ENCODE measurements at places on chromosomes 5 and 9.

GRCh38 chr5:20030125-20030524 lies 42.1 kb upstream of the CDH18 start:
- no peak for DNase-seq

DNA sequence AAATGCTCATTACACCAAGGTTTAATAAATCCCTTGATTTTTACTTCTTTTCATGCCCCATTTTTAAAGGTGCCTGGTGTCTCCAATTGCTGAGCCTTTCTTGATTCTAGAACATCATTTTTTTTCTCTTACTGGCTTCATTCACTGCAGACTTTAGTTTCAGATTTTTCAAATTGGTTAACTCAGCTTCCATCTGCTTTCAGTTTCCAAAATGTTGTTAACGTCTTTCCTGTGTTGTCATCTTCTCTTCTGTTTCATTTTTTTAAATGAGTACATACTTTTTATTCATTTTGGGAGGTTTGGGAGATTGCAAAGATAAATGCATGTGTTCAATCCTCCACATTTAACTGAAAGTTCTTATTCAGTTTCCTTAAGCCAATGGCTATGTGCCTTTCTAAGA lies 126.4 kb upstream of the CCNG1 start:
- DNase-seq, result no peak

GRCh38 chr9:19471737-19472648 lies 63.2 kb downstream of the ACER2 start:
- peak; percentile 5 for DNase-seq

- no peak for DNase-seq
Measured at GRCh38 chr5:180824630-180825476, 22.2 kb upstream of the MGAT1 start.

GRCh38 chr9:83656952-83657351 lies 34.0 kb downstream of the IDNK start:
- no peak for DNase-seq

GRCh38 chr5:14510880-14511279 lies 70.7 kb upstream of the OTULINL start:
- no peak for DNase-seq

DNA sequence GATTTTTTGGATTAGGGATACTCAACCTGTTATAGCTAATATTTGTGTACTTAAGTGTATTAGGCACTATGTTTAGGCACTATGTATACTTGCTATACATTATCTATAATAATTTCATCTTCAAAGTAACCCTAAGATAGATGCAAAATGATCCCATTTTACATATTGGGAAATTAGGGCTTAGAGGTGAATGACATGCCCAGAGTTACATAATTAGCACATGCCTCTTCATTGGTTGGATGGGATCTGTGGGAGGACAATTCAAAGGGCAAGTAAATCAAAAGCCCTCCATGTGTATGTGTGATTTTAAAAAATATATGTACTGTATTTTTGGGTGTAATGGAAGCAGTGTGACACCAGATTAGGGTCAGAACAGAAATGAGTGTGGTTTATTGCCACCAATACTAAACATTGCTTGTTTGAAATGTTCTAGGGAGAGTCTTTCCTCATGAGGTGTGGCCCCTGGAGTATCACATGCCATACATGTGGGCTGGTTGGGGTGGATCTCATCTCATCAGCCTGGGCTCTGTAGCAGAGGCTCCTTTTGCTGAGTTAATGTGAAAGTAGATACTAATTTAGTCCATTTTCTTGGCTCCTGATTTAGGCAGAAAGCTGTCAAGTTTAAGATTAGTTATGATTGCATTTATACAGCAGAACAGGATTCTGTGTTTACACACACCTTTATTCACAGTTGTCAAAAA lies 5.5 kb downstream of the C9orf85 start:
- no peak for DNase-seq

DNA sequence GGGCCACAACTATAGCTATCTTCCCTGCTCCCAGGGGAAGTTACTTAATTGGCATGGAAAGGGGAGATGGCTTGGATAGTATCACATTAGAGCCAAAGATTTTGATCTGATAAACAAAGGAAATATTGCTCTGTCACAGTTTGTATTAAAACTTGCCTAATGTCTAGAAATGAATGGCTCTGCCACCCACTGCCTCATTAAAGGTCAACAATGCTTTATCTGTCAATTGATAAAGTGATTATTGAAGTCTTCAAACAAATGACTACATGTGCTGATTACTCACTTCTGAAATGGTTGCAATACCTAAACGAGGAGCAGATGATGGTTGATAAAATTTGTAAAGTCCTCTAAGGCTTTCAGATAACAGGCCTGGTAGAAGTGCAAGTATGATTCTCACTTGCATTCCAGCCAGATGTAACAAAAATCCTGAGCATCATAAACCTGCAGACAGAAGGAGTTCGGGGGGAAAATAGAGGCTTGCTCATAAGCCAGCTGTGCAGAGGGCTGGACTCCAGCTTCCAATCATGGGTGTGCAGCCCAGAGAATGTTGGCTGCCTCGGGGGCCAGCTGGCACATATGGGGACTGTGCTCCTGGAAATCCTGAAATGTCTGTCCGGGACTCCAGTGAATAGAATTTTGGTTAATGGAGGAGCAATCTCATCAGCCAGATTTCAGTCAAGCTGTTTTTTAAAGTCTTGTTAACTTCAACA lies 200.5 kb upstream of the SLC27A6 start:
- DNase-seq, result no peak

DNA sequence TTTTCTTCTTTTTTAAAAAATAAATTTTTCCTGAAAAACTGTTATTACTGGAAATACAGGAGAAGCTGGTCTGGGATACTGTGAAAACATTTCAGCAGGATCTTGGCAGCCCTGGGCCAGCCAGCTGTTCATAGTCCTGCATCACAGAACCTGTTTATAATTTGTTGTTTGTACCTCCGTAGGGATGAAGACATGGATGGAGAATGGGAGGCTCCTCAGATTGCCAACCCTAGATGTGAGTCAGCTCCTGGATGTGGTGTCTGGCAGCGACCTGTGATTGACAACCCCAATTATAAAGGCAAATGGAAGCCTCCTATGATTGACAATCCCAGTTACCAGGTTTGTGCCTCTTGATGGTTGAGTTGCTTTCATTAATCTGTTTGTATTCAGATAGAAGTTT lies 12.4 kb upstream of the MAML1 start:
- no peak for DNase-seq

GRCh38 chr9:38405785-38406184 lies 13.3 kb downstream of the ALDH1B1 start:
- DNase-seq, result no peak

- DNase-seq, result no peak
Measured at GRCh38 chr9:95399261-95399660, 81.8 kb upstream of the FANCC start.

- no peak for DNase-seq
Measured at GRCh38 chr9:114908805-114909448, 21.5 kb downstream of the TNFSF8 start.

DNA sequence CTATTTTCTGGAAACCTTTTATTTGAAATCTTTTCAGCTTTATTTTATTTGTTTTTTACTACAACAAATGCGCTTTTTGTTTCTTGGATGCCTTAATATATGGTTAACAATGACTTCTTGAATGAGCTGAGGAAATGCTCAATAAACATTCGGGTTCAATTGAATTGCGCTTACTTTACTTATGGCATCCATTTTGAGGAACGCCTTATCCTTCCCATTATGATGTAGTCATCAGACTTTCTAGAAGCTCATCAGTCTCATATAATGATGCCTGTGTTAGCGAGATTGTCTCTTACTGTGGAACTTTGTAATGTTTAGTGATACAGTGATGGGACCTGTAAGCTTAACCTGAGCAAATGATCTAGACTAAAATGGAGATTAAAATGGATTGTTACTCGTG lies 916 bp downstream of the SHLD3 start:
- no peak for DNase-seq

GRCh38 chr5:170499621-170500020 lies 4.2 kb upstream of the KCNIP1 start:
- DNase-seq, result no peak

- no peak for DNase-seq
Measured at GRCh38 chr9:77750284-77750683, 102.2 kb upstream of the GNA14 start.

DNA sequence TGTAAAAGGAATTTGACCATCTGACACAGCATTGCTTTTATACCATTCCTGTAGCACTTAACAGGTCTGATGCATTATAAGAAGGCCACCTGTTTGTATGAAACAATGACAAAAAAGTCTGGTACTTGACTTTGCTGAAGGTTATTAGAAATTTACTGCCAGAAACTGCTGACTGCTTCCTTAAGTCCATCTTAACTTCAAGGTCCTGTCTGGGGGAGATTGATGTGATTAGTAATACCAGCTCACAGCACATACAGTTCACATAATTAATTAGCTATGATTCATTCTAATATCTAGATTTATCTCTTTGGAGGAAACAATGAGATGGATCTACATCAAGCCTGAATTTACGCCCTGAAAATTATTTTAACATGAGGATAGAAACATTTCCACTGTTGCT lies 49.6 kb upstream of the TEK start:
- no peak for DNase-seq

- DNase-seq, result no peak
Measured at GRCh38 chr9:117987945-117988344, 283.7 kb downstream of the TLR4 start.

GRCh38 chr5:83866181-83866580 lies 145.5 kb upstream of the HAPLN1 start:
- DNase-seq, result no peak

GRCh38 chr9:83424831-83425230 lies 113.4 kb downstream of the FRMD3 start:
- DNase-seq, result no peak

DNA sequence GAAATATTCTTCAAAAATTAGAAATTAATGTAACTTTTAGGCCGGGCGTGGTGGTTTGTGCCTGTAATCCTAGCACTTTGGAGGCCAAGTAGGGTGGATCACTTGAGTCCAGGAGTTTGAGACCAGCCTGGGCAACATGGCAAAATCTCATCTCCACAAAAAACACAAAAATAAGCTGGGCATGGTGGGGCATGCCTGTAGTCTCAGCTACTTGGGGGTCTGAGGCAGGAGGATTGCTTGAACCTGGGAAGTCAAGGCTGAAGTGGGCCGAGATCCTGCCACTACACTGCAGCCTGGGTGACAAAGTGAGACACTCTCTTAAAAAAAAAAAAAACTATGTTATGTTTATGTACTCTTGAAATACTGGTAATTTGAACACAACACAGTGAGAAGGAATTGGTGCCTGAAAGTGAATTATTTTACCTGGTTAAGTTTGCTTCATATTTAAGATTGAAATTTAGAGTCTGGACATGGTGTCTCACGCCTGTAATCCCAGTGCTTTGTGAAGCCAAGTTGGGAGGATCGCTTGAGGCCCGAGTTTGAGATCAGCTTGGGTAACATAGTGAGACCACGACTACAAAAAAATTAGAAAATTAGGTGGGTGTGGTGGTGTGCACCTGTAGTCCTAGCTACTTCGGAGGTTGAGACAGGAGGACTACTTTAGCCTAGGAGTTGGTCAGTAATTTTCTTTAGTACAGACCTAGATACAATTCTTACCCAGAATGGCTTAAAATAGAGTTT lies 15.0 kb downstream of the ARRDC3 start:
- DNase-seq, result no peak

GRCh38 chr9:104915049-104915448 lies 12.9 kb downstream of the ABCA1 start:
- DNase-seq, result no peak

GRCh38 chr5:93421987-93422401 lies 159.0 kb downstream of the NR2F1-AS1 start:
- DNase-seq, result no peak

DNA sequence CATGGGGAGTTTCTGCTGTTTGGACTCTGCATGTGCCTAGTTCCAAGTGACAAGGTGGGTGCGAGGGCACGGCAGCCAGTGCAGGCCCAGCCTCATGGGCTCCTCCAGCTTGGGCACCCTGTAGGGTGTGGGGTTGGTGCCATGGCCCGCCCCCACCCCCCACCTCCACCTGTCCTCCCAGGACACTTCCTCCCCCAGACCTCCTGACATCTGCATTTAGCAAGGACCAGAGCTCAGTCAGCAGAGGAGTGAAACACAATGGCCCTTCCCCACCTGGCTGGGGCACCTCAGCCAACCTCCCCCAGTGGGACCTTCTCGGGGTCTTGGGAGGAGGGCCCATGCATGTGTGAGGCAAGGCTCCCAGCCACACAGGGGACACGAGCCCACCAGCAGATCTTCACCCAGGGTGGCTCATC lies 1.9 kb upstream of the NKD2 start:
- DNase-seq, result no peak

GRCh38 chr5:177484902-177485549 lies 11.6 kb upstream of the DBN1 start:
- no peak for DNase-seq

- DNase-seq, result no peak
Measured at GRCh38 chr5:14595189-14595588, 13.6 kb downstream of the OTULINL start.

GRCh38 chr9:127505396-127506116 lies 54.2 kb downstream of the LRSAM1 start:
- no peak for DNase-seq

DNA sequence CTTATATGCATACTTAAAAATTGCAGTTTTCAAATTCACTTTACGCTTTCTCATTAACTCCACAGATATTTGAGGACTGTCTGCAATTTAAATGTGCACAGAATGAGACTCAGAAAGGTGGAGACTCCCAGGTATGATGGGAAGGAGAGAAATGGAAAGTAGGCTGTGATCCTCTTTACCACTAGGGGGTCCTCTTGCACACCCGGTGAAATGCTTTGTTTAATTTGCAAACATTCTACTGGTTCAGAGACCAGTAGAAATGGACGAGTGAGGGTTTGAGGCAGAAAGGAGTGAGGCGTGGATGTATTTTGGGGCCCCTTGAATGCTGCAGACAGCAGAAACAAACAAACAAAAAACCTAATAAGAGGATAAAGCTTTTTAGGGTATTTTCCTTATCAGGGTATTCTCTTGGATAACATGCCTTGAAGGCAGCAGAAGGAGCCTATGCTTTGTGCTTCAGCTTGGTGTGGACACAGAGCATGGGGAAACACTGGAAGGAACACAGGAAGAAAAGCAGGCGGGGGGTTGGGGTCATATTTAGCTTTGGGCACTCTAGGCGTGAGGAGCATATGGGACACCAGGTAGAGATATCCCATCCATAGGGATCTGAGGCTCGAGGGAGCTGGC lies 410.1 kb downstream of the DMRT2 start:
- DNase-seq, result no peak

DNA sequence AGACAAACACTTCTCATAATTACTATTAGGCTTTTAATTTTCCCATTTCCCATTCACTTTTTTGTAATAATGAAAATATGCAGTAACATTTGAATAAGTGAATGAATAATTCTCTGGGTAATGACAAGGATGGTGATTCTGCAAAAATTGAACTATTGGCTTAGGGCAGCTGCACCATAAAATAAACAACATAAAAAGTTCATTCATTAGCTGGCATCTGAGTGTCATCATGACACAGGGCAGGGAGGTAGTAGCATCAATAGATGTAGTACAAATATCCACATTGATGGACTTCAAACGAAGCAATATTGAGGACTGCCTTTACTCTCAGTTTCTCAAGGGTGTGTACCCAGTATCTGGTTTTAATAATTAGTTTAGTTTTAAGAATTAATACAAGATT lies 4.9 kb downstream of the MEGF10 start:
- no peak for DNase-seq

- no peak for DNase-seq
Measured at GRCh38 chr5:83711982-83712601, 8.6 kb downstream of the HAPLN1 start.

All from activated CD8-positive, alpha-beta memory T cell treated with anti-CD3 and anti-CD28 coated beads for 1 hour (primary cell).